ENCODE measurements at places on chromosomes 13 and 19. TPM values are rescaled to one million over a fixed set of nuclear protein-coding genes. Genes with fewer than 3 reads are reported as not detected.

DNA sequence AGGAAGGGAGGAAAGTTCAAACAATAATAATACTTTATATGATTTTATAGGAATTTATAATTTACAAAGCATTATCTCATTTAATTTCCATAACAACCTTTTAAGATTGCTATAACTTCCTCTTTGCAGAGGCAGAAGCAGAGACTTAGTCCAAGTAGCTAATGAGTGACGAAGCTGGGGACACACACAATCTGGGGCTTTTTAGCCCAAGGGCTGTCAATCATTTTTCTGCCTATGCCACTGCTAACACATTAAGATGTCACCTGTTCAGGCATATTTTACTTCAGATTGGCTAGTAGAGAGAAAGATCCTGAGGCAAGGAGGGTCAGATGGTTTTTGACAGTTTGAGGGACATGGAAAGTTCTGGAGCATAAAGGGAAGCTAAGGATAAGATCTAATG lies 12.6 kb downstream of the SCEL start:
- no peak overlapping the region for H3K27ac ChIP-seq
- H3K4me3 ChIP-seq, result no peak overlapping the region
- H3K36me3 ChIP-seq, result no peaks in the 10 kb centered on the region
- H3K4me1 ChIP-seq, result no peaks in the 10 kb centered on the region

DNA sequence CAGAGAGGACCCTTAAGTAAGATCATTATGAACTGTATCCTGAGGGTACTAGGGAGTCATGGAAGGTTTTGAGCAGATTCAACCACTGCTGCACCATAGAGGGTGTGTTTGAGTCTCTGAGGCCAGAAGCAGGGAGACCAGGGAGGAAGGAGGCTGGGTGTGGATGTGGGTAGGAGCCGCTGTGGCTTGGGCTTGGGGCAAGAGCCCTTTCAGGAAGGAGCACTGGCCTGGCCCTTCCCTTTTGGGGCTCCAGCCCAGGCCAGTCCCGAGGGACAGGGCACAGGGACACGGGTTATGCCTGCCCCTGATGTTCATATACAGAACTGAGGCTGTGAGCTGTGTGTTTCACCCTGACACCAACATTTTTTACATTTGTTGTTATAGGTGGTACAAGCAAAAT lies 7.2 kb downstream of the CIC start:
- peaks cover 43% of the 10 kb centered on the region for H3K4me1 ChIP-seq
- peak overlapping the region; percentile 77 for H3K27ac ChIP-seq
- peak overlapping the region; percentile 31 for H3K4me3 ChIP-seq
- DNase-seq, result no peak

Gene MCEMP1
- total RNA-seq, result not detected

Gene TMPRSS9
- total RNA-seq, result 0.22 TPM

Gene TEX26
- total RNA-seq, result not detected

Measured in activated naive CD8-positive, alpha-beta T cell treated with anti-CD3 and anti-CD28 coated beads, Interleukin-2, amount 10 ng/mL, durations not matched to agents 7 days and 5 days (primary cell).